Mesenteric fat pad (tissue), 1 donor: ENCODE measurements at places on chromosomes 7 and 10.

DNA sequence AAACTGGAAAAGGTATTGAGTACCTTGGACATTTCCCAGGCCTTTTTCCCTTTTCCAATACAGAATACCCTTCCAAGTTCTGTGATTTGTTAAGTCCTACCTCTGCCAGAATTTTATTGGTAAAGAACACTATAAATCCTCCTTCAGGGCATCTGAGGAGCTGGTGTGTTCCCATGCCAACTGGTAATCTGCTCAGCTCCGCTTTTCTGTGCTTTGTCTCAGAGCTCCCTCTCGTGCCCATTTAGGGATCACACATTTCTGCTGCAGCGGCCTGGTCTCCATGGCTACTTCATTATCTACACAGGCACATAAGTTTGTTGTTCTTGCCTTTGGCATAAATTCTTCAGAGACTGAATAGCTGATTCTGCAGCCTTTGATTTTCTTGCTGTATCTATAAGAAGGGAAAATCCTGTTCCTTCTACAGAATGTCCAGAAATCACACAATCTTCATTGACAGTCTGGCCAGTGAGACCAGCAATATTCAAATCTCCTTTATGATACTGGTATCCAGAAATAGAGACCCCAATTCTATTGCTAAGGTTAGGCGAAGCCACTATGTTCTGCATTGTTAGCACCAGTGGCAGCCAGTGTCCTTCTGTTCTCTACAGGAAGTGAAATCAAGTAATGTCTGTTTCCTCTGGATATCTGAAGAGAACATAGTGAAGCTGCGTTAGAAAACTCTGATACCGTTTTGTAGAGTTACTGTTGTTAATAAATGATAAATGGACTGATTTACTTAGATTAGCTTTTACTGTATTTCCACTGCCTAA lies 51.9 kb downstream of the DENND11 start:
- no peak for DNase-seq

DNA sequence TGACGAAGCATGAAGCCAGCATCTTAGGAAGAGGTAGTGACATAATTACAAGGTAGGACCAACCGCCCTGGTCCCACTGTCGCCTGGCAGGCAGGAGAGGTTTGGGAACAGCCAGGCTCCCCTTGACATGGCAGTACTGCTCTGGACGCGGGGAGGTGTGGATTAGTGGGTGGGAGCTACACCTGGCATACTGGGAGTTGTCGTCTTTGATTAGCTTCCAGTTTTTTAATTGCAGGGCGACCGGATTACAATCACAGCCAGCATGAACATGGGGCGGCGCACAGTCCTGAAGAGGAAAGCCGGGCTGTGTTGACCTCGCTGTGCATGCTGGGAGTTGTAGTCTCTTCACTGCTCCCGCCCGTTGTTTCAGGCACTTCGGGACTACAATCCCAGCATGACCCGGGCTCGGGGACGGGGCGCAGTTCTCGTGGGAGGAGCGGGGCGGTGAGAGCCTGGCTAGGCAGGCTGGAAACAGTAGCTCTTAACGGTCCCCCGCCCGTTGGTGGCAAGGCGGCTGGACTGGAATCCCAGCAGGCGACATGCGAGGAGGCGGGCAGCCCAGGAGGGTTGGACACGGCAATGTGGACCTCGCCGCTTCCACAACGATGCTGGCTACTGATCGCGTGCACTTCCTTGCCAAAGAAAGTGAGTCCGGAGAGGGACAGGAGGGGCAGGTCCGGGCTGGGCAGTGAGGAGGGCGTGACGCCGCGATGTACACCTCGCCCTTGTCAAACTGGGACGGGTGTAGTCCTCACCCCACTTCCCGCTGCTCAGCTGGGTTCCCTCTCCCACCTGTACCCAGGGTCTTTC lies 98.0 kb upstream of the ZNF722 start:
- peak; percentile 97 for DNase-seq

- no peak for DNase-seq
Observed at GRCh38 chr10:113620511-113620910, 43.3 kb downstream of the NRAP start.

DNA sequence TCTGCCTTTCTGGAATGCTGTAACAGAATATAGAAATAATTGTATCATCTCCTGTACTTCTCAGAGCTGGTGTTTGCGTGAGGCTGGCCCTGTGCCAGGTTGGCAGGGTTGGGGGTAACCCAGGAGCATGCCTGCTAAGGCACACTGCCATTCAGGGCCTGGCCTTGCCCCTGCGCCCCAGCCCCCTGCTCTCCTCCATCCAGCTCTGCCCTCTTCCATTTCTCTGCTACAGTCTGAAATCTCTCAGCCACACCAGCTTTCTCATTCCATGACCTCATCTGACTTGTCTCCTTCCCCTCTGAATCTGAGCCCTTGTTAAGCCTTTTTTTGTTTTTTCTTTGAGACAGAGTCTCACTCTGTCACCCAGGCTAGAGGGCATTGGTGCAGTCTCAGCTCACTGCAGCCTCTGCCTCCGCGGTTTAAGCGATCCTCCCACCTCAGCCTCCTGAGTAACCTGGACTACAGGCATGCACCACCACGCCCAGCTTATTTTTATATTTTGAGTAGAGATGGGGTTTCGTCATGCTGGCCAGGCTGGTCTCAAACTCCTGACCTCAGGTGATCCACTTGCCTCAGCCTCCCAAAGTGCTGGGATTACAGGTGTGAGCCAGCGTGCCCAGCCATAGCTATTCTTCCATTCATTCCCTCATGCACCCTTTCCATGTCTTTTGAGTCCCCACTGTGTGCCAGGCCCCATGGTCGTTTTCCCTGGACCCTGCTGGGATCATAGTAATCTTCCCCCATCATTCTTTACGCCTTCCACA lies 206.8 kb downstream of the CUX1 start:
- no peak for DNase-seq

DNA sequence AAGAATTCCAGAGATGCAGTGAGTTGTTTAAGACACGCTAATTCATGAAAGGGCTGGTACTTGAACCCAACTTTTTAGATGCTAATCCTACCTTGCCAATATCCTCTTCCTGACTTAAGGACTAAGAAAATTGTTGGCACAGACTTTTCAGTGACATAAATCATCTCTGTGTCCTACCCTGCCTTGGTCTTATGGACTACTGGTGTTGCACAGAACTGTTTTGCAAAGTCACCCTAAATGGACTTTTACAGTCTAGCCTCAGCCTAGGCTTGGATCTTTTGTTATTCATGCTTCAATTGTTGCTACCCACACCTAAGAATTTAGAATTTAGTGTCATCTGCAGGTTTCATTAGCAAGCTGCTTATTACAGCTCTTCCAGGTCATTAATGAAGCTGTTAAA lies 112.7 kb downstream of the SORCS1 start:
- DNase-seq, result no peak

DNA sequence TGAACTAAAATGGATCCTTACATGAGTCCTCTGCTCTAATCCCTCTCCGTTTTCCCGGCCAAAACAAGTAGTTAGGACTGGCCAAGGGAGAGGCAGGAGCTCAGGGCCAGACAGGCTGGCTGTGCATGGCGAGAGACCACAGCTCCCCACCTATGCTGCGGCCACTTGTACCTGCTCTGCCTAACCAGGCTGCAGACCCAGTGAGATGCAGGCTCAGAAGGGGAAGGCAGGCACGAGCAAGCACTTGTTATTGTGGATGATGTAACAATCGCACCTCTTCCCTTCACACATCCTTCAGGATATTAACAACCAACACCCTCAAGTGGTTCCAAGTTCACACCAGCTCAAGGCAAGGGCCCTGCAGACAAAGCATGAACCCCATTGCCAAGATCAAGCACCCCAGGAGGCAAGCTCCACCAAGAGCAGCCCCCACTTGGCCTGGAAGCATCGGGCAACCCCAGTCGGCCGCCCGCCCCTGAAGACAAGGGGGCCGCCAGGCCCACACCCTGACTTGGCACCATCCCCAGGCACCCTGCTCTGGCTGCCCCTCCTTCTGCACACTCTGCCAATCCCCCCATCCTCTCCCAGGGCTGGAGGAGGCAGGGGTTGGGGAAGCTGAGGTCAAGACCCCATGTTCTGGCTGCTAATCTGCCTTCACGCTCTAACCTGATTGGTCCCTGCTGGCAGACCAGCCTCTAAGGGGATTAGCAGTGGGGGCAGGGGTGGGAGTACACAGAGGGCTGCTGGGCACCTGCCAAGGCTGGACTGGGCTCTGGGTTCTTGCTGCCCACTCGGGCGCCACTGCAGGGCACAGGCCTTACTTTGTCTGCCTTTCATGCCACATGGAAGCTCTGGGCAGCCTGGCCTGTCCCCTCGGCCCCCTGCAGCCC lies 111.3 kb downstream of the SLIT1 start:
- no peak for DNase-seq

DNA sequence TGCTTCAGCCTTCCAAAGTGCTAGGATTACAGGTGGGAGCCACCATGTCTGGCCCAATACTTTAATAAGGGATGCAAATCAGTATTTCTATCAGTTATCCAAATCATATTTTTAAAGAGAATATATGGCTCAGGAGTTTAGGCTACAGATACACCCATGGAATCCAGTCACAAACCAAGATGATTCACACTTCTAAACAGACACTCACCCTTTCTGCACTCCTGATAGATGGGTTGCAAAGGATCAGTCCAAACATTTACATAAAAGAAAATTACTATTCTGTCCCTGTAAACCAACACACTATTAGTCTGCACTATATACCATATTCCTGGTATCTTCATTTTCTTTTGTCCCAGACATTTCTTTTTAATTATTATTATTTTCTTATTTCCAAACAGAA lies 2.2 kb downstream of the MORN4 start:
- DNase-seq, result no peak
